ENCODE measurements at places on chromosomes 5 and 9. TPM values are rescaled to one million over a fixed set of nuclear protein-coding genes. Genes with fewer than 3 reads are reported as not detected.

Gene CSF1R
- polyA plus RNA-seq: 15.4 TPM

Gene ZFP2
- polyA plus RNA-seq: 4.7 TPM

Gene HAVCR2
- polyA plus RNA-seq: 11.7 TPM

Gene IL4
- not detected for polyA plus RNA-seq

Gene PLEKHG4B
- 8.7 TPM for polyA plus RNA-seq

Gene INSYN2B
- 2.0 TPM for polyA plus RNA-seq

Gene CANX
- polyA plus RNA-seq: 469 TPM

Gene SKIC3
- 87.3 TPM for polyA plus RNA-seq

Gene TXNDC8
- polyA plus RNA-seq: not detected

Gene SETD9
- 2.8 TPM for polyA plus RNA-seq

Gene WDR31
- polyA plus RNA-seq: 7.5 TPM

Gene SPRY4
- polyA plus RNA-seq: 33.5 TPM

Gene HRH2
- polyA plus RNA-seq: 2.9 TPM

Gene FOXD1
- 10.3 TPM for polyA plus RNA-seq

Gene UQCRQ
- polyA plus RNA-seq: 212 TPM

Gene GPR151
- polyA plus RNA-seq: not detected

Gene ARSI
- polyA plus RNA-seq: 8.7 TPM

Gene BAAT
- polyA plus RNA-seq: 0.13 TPM

Gene PCDHGB5
- 9.7 TPM for polyA plus RNA-seq

Gene PCDHAC2
- 0.62 TPM for polyA plus RNA-seq

Gene LECT2
- 4.6 TPM for polyA plus RNA-seq

Gene C1QTNF2
- polyA plus RNA-seq: 2.2 TPM

Gene LCN9
- not detected for polyA plus RNA-seq

Gene EDIL3
- 19.0 TPM for polyA plus RNA-seq

Gene CCL21
- polyA plus RNA-seq: 23.5 TPM

Gene PHYKPL
- polyA plus RNA-seq: 124 TPM

Gene TEX53
- not detected for polyA plus RNA-seq

Gene PCDHB5
- polyA plus RNA-seq: 10.5 TPM

Gene KIF4B
- 0.18 TPM for polyA plus RNA-seq

Gene NR6A1
- 1.4 TPM for polyA plus RNA-seq

Gene IRX1
- polyA plus RNA-seq: 2.1 TPM

Gene ZDHHC11B
- 3.3 TPM for polyA plus RNA-seq

Gene IL3
- not detected for polyA plus RNA-seq

Gene ARHGEF39
- polyA plus RNA-seq: 9.9 TPM

Gene LRRC19
- polyA plus RNA-seq: 14.0 TPM

Gene OGN
- polyA plus RNA-seq: 30.2 TPM

Gene RORB
- polyA plus RNA-seq: 0.14 TPM

Gene GRM6
- polyA plus RNA-seq: 0.57 TPM

Gene NR4A3
- polyA plus RNA-seq: 1.4 TPM

Gene DMRTA1
- 0.30 TPM for polyA plus RNA-seq

Gene LPAR1
- 77.1 TPM for polyA plus RNA-seq

Gene TERT
- polyA plus RNA-seq: 0.11 TPM

Gene RPL12
- 1,332 TPM for polyA plus RNA-seq

Gene MOB3B
- 27.1 TPM for polyA plus RNA-seq

Gene SPINK13
- polyA plus RNA-seq: 0.23 TPM

Gene CCDC192
- polyA plus RNA-seq: 1.5 TPM

Gene ASS1
- 204 TPM for polyA plus RNA-seq

Gene C9
- polyA plus RNA-seq: 0.37 TPM

Gene CEMIP2
- 27.2 TPM for polyA plus RNA-seq

Measured in left renal pelvis (tissue), 4 donors.